Left ventricle myocardium superior (tissue), 1 donor: ENCODE measurements at places on chromosomes 4 and X.

DNA sequence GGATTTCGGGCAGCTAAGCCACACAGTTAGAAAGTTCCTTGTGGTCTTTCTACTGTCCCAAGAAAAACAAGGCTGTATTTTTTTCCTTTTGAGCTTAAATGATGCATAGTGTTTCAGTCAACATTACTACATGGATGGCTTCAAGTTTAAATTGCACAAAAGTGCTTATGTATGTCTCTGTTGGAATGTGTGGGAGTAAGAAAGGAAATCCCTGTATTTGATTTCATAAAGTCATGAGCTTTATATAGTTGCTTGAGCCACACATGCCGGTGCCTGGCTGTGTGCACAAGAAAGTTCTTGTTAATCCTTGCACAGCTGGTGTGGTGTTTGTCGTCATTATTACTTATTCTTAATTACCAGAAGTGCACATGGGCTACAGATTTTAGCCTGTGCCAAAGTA is 262.2 kb downstream of the ARHGAP10 start:
- no peak for DNase-seq

GRCh38 chr4:141711211-141711610 is 74.8 kb downstream of the IL15 start:
- DNase-seq: no peak

GRCh38 chrX:79415056-79415455 is 47.9 kb upstream of the ITM2A start:
- DNase-seq: no peak

GRCh38 chr4:52842792-52843191 is 19.3 kb upstream of the RASL11B start:
- no peak for DNase-seq

GRCh38 chr4:165563851-165564250 is 185.0 kb downstream of the CPE start:
- DNase-seq: no peak

DNA sequence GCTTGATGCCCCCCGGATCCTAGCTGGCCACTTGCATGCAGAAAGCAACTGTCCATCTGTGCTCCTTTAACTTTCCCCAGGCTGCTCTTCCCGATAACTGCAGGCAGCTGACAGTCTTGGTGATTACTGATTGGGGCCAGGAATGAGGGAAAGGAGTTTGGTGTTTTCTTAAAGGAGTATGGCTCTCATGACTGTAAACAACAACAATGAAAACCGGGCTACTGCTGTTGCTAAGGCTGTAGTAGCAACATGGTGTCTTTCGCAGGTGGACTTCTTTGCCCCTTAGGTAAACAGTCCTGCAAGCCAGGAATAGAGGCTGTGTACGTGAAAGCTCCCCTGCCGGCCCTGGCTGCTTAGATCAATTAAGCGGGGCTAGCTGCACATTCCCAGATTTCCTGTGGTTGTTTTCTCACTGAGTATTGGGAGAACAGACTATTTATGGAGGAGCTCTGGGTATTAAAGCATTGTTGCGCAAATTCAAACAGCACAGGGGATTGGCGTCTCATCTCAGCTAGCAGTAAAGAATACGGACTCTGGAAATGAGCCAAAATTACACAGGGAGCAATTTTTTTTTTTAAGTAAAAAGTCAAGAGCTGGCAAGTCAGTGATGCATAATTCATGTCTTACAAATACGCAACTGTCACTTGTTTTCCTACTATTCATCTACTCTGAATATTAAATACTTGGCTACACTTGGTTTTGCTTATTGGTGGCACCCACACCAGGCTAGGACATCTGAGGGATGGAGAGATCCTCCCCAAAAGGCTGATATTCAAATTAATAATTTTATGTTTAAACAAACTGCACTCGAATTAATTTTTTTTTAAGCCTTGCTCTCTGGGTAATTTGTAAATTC is 61.6 kb upstream of the NAP1L5 start:
- no peak for DNase-seq
